Activated CD4-positive, alpha-beta T cell treated with anti-CD3 and anti-CD28 coated beads, Interleukin-2, amount 50 U/mL, for 24 hours (primary cell): ENCODE measurements at places on chromosomes 2 and 18.

DNA sequence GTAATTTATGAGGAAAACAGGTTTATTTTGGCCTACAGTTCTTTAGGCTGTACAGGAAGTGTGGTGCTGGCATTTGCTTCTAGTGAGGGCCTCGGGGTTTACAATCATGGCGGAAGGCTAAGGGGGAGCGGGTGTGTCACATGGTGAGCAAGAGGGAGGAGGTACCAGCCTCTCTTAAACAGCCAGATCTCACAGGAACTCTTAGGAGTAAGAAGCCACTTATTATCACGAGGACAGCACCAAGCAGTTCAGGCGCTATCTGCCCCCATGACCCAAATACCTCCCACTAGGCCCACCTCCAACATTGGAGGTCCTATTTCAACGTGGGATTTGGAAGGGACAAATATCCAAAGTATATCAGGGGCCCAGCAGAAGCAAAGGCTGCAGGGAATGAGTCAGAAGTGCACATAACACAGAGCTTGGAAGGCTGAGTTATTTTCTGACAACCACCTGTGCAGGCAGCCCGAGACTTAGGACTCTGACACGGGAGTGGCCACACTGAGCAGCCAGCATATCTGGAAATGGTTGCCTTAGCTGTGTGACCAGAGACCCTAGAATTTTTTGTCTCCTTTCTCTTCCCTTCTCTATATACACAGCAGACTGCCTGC, 170.9 kb downstream of the PRPF40A start:
- DNase-seq: no peak

GRCh38 chr2:15777795-15778371, 162.5 kb upstream of the MYCN start:
- no peak for DNase-seq

DNA sequence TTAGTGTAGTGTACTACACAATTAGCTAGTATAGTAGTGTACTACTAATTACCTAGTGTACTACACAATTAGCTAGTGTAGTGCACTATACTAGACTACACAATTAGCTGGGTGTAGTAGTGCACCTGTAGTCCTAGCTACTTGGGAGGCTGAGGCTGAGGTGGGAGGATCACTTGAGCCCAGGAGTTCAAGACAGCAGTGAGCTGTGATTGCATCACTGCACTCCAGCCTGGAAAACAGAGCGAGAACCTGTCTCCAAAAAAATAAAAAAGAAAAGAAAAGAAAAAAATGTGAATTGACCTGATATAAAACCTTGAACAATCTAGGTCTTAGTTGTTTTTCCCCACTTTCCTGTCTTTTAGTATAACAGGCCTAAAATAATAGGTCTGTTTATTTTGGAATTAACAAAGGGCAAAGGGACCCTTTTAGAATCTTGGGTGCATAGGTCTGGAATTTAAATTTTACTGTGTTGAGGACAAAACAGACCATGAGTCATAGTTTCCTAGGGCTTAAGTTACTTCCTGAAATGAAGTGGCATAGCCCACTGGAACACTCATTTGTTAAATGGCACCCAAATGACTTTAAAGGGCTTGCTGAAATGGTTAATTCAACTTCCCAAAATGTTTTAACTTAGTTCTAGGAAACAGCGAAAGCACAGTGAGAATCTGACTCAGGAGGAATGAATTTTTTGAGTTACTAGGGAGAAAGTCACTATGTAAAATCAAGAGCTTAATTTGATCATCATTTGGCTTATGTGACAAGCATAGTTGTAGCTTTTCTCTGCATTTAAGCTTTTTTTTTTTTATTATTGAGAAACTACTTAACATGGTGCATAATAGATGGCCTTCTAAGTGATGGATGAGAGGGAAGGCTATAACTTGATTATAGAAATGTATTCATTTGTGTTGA, 50.7 kb upstream of the ARL5A start:
- DNase-seq: no peak

- DNase-seq: no peak
Observed at GRCh38 chr2:10525573-10526265, 77.6 kb upstream of the ODC1 start.

DNA sequence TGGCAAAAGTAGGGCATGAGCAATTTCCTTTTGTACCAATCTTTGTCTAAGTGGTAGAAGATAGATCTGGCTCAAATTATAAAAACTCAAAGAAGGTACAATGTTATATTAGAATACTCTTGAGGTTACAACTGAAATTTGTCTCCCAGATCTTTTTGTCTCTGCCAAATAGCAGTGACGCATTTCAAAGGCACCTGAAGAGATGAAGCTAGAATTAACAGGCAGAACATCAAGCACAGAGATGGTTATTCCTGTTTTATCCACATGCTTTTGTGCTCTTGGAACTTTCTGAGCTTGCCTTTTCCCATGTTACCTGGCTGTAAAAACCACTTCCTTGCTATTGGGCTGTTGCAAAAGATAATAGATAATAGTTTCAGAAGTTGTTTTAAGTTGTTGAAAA, 74.3 kb downstream of the GREB1L start:
- no peak for DNase-seq

GRCh38 chr18:56382541-56382940, 255.9 kb downstream of the TXNL1 start:
- DNase-seq: no peak

GRCh38 chr2:28399956-28400355, 7.3 kb downstream of the FOSL2 start:
- no peak for DNase-seq

GRCh38 chr2:1739961-1740715, 4.2 kb downstream of the PXDN start:
- no peak for DNase-seq
